ENCODE measurements at places on chromosomes 7 and 10. TPM values are rescaled to one million over a fixed set of nuclear protein-coding genes. Genes with fewer than 3 reads are reported as not detected.

JCAD gene
- 0.08 TPM for total RNA-seq

KLF14 gene
- total RNA-seq = 1.6 TPM

TAS2R41 gene
- total RNA-seq = not detected

CUTC gene
- total RNA-seq = 15.5 TPM

PRTFDC1 gene
- not detected for total RNA-seq

TLX1 gene
- not detected for total RNA-seq

PBLD gene
- total RNA-seq = 0.89 TPM

LIPK gene
- total RNA-seq = not detected

- no peak for DNase-seq
Observed at GRCh38 chr7:104480529-104480928, 152.1 kb downstream of the LHFPL3 start.

GRCh38 chr7:151255390-151255789 lies 6.9 kb upstream of the SMARCD3 start:
- no peak for DNase-seq

- DNase-seq = no peak
Observed at GRCh38 chr10:47364911-47365310, 16.7 kb downstream of the RBP3 start.

DNA sequence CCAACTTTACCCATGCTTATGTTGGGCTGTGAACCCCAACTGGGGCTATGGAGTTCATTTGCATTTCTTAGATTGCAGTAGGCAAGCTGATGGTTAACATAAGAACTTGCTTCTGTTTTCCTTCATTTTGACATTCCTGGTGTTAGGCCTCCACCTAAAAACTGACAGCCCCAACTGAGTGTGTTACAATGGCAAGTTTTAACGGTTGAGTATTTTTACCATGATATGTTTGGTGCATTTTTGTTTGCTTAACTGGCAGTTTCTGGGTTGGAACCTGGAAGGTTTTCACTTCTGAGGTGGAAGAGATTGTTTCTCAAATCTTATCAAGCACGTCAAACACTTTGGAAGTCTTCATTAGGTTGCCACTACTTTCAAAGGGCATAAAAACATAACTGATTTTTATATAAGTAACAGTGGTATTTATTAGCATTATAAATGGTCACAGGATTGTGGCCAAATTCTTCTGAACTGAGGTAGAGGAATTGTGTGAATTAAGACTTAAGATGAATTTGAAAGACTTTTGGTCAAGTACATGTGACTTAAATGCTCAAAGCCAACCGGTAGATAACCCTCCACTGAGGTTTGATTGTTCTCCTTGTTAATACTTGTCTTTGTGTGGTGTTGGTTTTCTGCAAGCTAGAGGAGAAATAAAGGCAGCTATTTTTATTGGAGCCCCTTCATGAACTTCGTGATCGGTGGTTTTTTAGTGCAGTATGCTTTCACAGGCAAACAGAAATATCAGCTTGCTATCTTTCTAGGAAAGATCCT lies 2.8 kb downstream of the BMI1 start:
- DNase-seq = no peak

DNA sequence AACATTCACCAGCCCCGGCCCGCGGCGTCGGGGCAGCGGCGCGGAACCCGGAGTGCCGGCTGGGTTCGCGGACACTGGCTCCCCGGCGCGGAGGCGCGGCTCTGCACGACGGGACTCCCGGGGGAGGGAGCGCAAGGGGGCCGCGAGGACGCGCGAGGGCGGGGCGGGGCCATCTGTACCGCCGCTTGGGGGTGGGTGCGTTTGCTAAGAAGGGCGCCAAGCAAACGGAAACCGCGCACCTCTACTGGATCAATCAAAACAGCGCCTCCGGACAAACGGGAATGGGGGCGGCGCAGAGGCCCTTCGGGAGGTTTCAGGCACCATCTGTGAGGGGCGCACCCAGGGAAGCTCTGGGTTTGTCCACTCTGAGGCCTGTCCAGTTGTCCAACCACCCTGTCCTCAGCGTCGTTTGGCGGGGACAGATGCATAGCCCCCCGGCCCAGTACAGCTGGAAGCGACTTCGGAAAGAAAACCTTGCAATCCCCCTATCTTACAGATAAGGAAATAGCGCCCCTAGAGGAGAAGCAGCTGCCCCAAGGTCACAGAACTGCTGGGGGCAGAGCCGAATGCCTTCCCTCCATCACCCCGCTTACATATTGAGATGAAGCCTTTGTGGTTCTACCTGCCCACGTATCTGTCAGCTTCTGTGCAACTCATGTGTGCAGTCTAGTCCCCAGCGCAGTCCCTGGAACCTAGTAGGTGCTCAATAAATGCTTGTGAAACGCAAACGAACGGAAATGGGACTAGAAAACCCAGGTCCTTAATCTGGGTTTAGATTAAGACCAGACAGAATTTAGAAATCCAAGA lies 10.7 kb upstream of the SLIT1 start:
- peak; percentile 47 for DNase-seq

DNA sequence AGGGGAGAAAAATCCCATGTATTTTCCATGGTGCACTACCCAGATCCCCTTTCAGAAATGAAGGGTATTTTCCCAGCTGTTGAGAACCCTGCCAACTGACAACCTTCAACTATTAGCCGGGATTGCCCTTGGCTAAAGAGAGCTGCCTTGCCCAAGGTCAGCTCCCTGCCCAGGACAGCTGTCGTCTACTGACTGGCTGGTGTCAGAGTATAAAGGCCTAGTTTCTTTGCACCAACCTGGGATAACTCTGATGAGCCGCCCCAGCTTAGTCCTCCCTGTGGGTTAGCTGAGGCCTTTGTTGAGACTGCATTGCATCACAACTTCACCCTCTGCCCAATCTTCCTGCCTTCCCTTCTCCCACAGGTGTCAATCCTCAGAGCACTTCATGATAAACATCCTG lies 147.2 kb upstream of the RHEB start:
- peak; percentile 76 for DNase-seq

DNA sequence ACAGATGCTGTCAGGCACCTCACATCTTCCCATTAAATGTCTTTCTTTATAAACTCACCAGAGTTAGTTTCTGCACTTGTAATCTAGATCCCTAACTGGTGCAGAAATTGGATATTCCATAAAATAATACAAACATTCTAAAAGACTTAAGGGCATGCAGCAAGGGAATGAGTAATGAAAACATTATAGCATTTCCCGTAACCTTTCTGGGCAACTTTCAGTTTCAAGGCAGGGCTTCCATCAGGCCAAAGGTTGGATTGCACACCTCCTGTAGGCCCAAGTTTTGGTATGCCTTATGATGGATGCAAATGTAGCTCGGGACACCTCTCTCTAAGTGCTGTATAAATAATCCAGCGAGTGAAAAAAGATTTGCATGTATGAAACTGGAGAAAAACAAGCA lies 129.9 kb upstream of the LYZL2 start:
- DNase-seq = no peak

GRCh38 chr7:157008206-157009169 lies 2.0 kb downstream of the MNX1 start:
- DNase-seq = no peak

- no peak for DNase-seq
Observed at GRCh38 chr7:23410446-23411183, 59.7 kb downstream of the IGF2BP3 start.

DNA sequence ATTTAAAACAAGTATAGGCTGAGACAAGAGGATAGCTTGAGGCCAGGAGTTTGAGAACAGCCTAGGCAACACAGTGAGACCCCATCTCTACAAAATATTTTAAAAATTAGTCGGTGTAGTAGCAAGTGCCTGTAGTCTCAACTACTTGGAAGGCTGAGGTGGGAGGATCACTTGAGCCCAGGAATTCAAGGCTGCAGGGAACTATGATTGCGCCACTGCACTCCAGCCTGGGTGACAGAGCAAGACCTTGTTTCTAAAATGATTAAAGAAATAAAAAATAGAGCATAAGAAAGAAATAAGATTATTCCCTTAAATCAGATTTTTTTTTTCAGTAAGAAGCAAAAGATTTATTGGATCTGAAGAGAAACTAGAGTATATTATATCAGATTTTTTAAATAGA lies 11.7 kb downstream of the LRRC20 start:
- no peak for DNase-seq

- DNase-seq = no peak
Observed at GRCh38 chr10:51897560-51897959, 198.2 kb upstream of the CSTF2T start.

DNA sequence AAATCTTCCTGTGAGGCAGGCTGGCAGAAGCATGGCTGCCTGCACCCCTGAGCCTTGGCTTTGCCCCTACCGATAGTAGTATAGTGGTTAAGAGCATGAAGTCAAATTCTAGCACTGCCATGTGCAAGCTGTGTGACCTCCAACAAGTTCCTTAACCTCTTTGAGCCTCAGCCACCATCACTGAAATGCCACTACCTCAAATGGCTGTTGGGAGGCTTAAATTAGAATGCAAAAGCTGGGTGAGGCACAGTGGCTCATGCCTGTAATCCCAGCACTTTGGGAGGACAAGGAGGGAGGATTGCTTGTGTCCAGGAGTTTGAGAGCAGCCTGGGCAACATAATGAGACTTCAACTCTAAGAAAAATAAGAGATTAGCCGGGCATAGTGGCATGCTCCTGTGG lies 8.4 kb downstream of the SFRP5 start:
- no peak for DNase-seq

DNA sequence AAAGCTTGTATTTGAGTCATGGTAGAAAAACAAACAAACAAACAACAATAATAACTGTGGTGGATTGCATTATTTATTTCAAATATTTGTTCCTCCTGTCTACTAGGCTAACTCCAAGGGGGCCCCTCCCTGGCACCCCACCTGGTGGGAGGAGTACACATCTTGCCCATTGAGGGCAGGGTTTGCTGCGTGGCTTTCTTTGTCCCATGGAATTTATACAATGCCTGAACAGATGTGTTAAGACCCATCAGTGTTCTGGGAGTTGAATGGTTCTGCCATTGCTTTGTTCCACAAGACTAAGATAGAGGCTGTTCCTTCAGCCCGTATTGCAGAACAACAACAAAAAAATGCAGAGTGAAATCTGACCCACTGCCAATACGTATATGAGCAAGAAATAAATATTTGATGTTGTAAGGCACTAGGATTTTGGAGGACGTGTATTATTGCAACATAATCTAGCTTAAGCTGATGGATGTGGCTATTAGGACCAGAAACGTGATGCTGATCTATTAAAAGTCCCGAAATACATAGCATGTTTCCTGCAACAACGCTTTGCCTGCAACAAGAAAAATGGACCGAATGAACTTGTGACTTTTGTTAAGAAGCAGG lies 119.1 kb upstream of the JCAD start:
- no peak for DNase-seq

GRCh38 chr7:16204953-16205352 lies 216.4 kb downstream of the CRPPA start:
- no peak for DNase-seq
